ENCODE measurements at places on chromosomes 11 and 22.
A peak's percentile ranks its signal among the peaks of the same experiment; 100 is the strongest.

DNA sequence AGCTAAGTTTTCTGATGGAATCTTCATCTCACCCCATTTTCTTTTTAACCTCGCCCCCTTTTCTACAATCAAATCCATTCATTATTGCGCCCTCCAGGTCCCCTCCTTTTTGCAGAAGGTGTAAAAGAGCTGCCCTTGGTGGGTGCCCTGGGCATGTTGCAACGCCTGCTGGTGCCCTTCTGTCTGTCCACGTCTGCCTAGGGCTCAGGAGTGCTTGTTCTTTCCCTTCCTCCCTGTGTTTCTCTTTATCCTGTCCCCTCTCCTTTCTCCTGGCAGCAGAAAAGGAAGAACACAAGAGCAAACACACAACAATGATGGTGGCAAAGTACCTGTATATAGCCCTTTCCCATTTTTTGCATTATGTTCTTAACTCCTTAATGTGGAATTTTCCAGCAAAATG lies 6.2 kb upstream of the TLCD5 start:
- DNase-seq: no peak

- DNase-seq: no peak
Observed at GRCh38 chr11:45155627-45156180, 9.3 kb downstream of the PRDM11 start.

GRCh38 chr11:107397357-107397756 lies 60.3 kb downstream of the CWF19L2 start:
- DNase-seq: no peak

DNA sequence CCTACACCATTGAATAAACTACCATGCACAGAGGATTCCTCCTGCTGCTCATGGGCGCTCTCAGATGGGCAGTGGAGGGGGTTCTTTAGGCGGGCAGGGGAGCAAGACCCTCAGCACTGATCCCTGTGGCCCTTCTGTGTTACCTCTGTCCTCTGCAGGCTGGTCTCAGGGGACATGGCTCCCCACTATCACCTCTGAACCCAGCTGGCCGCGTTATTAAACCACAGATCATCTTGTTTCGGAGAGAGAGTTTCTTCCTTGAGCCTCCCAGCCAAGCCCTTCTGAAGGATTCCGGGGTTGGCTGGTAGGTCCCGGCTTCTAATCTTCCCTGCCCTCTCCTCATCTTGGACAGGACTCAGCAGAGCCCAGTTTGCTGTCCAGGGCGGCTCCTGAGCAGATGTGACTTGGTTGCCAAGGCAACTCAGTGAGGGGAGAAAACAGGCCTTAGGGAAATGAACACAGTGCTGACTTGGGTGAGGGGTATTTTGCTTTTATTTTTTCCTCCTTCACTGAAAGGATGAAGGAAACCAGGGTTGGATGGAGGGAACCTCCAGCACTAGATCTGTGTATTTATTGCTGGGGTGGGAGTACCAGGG lies 13.3 kb downstream of the APOL3 start:
- no peak for DNase-seq

GRCh38 chr22:32518848-32519247 lies 44.2 kb downstream of the FBXO7 start:
- DNase-seq: peak; percentile 38

DNA sequence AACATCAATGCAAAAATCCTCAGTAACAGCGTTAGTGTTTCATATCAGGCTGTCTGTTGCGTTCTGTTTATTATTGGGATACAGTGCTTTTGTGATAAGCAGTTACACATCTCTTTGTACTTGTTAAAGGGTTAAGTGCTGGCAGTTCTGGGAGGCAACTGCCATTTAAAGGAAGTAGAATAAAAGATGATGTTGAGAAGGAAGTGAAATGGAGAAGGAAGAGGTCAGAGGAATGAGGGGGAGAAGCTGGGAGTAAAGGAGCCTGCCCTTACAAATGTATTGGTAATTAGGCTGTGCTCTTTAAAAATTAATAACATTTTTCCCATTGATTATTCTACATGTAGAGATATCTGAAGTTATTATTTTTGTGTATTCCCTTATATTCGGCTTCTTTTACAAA lies 674.7 kb downstream of the NTM start:
- no peak for DNase-seq

DNA sequence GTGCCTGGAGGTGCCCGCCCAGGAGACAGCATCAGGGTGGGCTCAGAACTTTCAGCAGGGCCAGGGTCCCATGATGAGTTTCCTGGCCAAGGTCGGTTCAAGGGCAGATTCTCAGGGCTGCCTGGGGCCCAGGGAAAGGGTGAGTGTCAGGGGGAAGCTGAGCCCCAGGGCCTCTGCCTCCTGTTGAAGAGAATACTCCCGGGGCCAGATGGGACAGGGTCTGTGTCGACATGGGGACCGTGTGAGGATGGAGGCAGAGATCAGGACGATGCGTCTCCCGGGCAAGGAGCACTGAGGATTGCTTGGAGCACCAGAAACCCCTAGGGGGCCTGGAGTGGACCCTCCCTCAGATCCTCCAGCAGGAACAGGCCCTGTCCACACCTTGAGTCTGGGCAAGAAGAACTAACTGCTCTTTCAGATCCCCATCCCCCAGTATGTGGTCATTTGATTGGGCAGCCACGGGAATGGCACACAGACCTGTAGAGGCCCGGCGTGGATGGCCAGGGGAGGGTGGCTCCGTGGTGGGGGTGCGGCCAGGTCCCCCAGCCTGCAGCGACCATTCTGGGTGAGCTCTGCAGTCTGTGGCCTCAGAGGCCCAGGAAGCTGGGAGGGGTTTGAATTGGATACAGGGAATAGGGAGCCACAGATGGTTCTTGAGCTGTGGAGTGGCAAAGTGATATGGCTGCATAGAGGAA lies 1078.7 kb downstream of the BRD1 start:
- no peak for DNase-seq

DNA sequence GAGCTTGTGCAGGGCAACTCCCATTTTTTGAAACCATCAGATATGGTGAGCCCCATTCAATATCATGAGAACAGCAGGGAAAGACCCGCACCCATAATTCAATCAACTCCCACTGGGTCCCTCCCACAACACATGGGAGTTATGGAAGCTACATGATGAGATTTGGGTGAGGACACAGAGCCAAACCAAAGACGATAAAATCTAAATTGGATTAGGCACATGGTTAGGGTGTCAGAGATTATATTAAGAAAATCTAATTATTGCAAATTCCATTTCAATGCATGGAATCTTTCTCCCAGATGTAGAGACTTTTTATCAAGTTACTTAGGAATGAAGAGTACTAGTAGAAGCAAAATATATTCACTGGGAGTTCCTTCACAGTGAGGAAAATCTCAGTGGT lies 324.9 kb downstream of the JRKL start:
- no peak for DNase-seq

DNA sequence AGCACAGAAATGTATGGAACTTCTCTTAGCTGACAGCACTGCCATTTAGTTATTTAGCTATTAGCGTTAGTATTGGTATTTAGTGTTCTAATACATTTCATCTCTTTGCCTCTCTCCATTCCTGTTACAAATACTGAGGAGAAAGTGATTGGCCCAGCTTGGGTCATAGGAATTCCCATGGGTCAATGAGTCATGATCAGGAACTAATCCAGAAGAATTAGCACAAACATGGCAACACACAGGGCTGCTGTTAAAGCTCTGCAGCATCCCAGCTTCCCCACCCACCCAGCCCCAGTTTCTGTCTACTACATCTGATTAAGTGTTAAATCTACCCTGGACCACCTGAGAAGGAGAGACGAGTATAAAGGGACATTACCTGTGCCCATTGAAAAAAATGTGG lies 36.1 kb downstream of the PDGFD start:
- no peak for DNase-seq

GRCh38 chr11:86660088-86660487 lies 12.3 kb downstream of the ME3 start:
- no peak for DNase-seq

DNA sequence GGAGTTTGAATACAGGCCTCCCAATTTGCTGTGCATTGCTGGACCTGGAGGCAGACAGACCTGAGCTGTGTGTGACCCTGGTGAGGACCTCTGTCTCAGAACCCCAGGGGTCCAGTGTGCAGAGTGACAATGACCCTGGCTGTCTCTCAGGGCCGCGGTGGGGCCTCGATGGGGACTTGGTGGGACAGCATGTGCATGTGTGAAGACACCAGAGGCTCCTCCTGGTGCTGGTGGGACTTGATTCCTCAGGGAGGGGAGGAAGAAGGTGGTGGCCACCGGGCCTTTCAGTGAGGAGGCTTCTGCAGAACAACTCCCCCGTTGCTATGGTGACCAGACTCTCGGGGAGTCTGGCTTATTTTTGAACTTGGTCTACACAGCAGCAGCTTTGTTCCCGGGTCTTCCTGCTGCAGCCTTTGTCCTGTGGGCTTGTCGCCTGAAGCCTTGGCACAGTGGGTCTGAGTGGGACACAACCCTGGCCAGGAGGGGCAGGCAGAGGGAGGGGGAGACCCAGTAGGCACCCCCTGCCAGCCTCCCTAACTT lies 35.3 kb downstream of the MCM5 start:
- DNase-seq: no peak

DNA sequence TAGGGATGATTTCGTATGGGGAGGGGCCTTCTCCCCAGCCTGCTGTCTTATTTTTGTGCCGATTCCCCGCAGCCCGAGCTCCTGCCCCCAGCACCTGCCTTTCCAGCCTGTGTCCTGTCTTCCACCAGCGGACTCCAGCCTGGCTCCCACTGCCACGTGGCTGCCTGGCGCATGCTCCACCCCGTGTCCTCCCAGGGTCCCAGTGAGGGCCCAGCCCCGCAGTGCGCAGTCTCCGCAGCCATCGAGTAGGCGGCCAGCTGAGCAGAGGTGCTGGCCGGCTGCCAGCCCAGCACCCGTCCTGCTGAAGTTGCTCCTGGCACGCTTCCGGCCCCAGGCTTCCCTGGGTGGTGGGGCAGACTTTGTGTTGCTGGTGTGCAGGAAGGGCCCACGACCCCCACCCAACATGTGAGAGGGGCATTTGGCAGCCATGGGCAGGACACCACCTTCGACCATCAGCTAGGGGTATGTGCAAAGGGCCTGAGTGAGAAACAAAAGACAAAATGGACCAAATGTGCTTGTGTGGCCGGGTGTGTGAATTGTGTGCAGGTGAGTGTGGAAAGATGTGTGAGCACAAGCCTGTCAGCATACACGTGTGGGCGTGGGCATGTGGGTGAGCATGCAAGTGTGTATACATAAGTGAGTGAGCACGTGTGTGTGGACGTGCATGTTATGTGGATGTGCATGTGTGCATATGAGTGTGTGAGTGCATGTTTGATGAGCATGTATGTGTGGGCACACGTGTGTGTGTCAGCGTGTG lies 55.9 kb downstream of the RTN4R start:
- no peak for DNase-seq
